ENCODE measurements at places on chromosomes 3 and 15. TPM values are rescaled to one million over a fixed set of nuclear protein-coding genes. Genes with fewer than 3 reads are reported as not detected.

RASA2 gene
- 6.9 TPM for polyA plus RNA-seq

MAGEF1 gene
- 25.7 TPM for polyA plus RNA-seq

UBE2Q2 gene
- 12.2 TPM for polyA plus RNA-seq

CGGBP1 gene
- 24.9 TPM for polyA plus RNA-seq

PLSCR2 gene
- not detected for polyA plus RNA-seq

NANOGP8 gene
- polyA plus RNA-seq = not detected

CCDC54 gene
- not detected for polyA plus RNA-seq

MUC20 gene
- polyA plus RNA-seq = 49.6 TPM

LMAN1L gene
- polyA plus RNA-seq = 0.27 TPM

SLC51A gene
- 0.69 TPM for polyA plus RNA-seq

MAP1A gene
- polyA plus RNA-seq = 0.78 TPM

ARID3B gene
- 2.6 TPM for polyA plus RNA-seq

RAD51 gene
- polyA plus RNA-seq = 2.5 TPM

SLC9C1 gene
- not detected for polyA plus RNA-seq

SEMA3F gene
- 55.4 TPM for polyA plus RNA-seq

C15orf62 gene
- polyA plus RNA-seq = 21.3 TPM

CHST2 gene
- polyA plus RNA-seq = 0.37 TPM

FBXO40 gene
- polyA plus RNA-seq = not detected

DUOXA2 gene
- 39.1 TPM for polyA plus RNA-seq

TMCO5A gene
- polyA plus RNA-seq = not detected

CA12 gene
- polyA plus RNA-seq = 32.2 TPM

ACSBG1 gene
- 0.11 TPM for polyA plus RNA-seq

CMC1 gene
- 21.9 TPM for polyA plus RNA-seq

CAND2 gene
- 0.84 TPM for polyA plus RNA-seq

PAQR9 gene
- not detected for polyA plus RNA-seq

OTOL1 gene
- polyA plus RNA-seq = not detected

DVL3 gene
- polyA plus RNA-seq = 27.2 TPM

P3H2 gene
- polyA plus RNA-seq = 9.8 TPM

GOLGA8R gene
- polyA plus RNA-seq = 1.1 TPM

ILDR1 gene
- polyA plus RNA-seq = 2.6 TPM

Data from esophagus (tissue), 2 donors.